ENCODE measurements at places on chromosomes 4 and X.

DNA sequence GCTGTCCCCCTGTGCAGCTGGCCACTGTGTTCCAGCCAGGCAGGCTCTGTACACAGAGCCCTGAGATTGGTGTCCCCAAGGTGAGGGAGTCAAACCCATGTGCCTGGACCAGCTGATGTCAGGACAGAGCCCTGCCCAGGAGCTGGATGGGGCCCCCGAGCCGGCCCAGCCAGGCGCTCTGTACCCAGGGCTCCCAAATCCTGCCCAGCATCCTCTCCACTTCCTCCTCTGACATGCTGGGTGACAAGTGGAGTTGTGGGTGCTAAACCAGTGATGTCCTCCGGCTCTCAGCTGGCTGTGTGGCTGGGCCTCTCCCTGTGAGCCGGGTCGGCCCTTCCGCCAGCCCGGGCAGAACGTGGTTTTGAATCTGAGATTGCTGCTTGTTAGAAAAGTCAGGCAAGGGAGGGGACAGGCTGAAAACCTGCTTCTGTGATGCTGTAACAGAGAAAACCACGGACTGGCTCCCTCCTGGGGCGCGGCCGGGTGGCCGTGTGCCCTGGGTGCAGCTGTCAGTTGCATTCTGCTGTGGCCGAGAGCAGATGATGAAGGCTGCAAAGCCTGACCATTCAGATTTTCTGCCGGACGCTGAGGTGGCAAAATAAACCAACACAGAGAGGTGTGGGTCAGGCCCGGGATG lies 7.9 kb upstream of the CPLX1 start:
- DNase-seq: no peak

DNA sequence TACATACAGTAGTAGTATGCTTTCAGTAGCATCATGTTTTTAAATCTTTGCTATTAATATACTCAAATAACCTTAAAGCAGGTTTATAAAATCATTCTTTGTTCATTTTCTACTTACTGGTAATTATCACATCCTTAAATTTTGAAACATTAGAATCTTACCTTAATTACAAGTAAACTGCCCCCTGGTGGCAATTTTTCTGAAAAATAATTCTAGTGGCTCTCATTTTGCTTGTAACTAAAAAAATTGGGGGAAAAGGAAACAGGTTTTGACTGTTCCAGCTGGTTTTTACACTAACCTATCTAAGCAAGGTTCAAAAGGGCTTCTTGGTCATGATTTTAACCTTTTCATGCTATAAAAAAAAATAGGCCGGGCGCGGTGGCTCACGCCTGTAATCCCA lies 18.5 kb upstream of the DCAF4L1 start:
- DNase-seq: no peak

DNA sequence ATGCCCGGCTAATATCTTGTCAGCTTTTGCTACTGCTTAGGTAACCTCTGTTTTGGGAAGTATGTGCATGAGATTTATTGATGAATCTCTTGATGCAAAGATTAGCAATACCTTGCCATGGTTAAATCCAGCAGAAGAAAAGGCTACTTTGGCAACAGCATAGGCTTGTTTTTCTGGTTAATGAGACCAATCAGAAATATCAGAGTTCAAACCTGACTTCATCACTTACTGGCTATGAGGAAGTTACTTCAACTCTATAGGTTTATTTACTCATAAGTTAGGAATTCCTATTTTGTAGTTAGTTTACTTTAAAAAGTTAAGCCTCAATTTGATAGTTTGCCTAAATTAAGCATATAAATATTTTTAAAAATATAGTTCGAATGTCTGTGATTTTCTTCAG lies 93.1 kb downstream of the PDLIM5 start:
- no peak for DNase-seq

GRCh38 chrX:19557822-19558221 lies 42.5 kb upstream of the MAP3K15 start:
- DNase-seq: no peak

DNA sequence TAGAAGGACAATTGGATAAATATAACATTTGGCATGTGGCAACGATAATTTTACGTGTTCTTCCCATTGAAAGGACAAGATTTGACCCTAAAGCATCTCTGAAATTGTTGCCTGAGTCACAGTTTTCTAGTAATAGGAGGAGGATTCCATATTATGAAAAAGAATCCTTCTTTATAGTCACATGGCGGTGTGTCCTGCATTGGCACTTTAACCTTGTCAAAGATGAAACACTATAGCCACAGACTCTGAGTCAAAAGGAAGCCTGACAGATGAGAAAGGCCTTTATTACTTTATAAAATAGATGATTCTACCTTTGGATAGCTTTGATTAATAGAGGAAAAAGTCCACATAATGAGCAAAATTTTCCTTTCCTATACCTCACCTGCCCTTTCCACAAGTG lies 11.5 kb downstream of the LNX1 start:
- DNase-seq: no peak

DNA sequence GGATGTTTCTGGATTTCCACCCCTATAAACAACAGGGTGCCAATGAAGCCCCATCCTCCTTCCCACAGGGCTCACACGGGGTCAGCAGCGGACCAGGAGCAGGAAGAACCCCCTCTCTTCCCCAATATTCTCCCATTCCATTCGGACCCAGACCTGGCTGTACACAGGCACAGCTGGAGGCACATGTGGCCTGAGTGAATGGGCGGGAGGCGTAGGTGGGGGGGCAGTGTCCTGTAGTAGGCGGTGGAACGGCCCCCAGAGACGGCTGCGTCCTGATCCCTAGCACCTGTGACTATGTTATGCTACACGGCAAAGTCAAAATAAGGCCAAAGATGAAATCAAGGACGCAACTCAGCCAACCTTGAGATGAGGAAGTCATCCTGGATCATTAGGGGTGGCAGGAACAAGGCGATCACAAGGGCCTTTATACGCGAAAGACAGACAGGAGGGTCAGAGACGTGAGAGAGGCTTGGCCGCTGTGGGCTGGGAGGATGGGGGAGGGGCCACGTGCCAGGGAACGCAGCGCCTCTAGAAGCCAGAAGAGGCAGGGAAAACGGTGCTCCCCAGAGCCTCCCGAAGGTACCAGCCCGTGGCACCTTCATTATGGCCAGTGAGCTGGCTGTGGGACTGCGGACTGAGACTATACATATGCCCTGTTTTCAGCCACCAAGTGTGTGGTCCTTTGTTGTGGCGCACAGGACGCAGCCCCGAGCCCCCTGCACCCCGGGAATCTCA lies 75.6 kb downstream of the WFS1 start:
- DNase-seq: no peak

- DNase-seq: no peak
Measured at GRCh38 chr4:188400451-188400850, 261.2 kb downstream of the TRIML1 start.

DNA sequence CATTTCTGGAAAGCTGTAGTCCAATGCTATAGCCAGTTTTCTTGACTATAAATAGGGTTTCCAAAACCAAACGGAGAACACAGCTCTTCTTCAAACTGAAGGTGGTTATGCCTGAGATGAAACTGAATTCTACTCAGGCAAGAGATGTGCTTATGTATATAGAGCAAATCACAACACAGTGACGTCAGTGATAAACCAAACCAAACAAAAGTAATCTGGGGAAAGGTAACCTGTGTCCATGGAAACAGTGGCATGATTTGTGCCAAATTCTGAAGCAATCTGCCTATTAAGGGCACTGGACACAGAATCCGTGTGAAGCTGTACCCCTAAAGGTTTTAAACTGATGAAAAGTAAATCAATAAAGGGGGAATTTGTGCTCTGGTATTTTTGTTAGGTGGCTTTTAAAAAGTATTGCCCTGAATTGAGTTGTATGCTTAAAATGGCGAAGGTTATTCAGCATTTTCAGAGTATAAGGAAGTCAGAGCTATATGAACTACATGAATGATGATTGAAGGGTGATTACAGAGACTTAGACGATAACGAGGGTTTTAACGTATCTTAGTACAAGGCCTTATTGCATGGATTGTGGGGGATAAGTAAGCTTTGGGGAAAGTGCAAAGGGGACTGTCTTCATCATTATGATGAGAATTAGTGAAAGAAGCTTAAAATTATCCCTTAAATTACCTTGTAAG lies 38.6 kb downstream of the NPY5R start:
- DNase-seq: no peak

GRCh38 chr4:10530137-10530786 lies 73.0 kb upstream of the ZNF518B start:
- no peak for DNase-seq

DNA sequence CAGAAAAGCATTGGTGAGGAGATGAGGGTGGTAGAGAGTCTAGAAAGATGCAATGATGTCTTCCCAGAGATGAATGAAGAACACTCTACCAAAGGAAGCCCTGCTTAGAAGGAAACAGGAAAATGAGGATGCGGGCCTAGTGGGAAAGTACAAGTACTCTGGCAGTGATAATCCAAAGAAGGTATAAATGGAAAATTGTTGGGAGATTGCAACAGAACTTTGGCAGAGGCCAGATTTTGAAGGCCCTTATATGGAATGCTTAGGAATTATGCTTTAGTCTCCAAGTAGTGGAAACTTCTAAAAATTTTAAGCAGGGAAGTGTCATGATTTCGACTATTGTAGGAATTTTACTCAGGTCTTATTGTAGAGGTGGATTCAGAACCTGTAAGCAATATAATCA lies 11.0 kb downstream of the ARSJ start:
- no peak for DNase-seq
